Muscle of leg (tissue), 16 donors: ENCODE measurements at places on chromosomes 1 and 21. TPM values are rescaled to one million over a fixed set of nuclear protein-coding genes. Genes with fewer than 3 reads are reported as not detected.

GRCh38 chr1:146010126-146010738 is 11.3 kb downstream of the HJV start:
- DNase-seq, result no peak

DNA sequence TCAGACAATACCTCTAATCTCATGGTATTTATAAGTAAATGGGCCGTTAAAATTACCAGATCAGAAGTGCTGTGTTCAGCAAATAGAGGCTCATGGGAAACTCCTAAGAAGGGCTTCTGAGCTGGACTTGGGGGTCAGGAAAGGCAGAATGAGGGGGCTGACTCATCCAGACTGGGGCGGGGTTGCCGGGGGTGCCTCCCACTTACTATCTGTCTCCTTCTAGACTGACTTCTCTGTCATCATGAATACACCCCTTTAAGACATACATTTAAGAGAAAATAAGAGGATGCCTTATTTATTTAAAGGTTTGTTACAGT is 96.0 kb upstream of the ERRFI1 start:
- no peak for DNase-seq

GRCh38 chr1:11967028-11967547 is 13.2 kb upstream of the MFN2 start:
- DNase-seq, result peak; percentile 51

GRCh38 chr1:65541161-65541560 is 120.7 kb downstream of the LEPR start:
- no peak for DNase-seq

- no peak for DNase-seq
These were observed 42.4 kb downstream of the PTPRC start for GRCh38 chr1:198681252-198681651.

DNA sequence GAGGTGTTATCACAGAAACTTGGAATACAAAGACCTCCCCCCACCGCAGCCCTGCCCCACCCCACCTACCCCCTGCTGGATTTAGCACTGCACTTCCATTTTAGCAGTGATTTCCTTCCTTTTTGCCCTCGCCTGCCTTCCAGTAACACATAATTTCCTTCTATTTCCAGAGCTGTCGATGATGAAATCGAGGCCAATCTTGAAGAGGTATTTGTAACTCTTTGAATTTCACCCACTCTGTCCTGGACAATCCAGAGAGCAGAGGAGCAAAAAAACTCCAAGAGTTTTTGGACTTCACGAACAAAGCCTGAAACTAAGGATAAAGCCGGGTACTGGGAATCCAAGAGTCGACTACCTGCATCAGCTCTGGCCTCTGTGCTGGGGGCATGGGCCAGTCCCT is 49.1 kb downstream of the CAPN2 start:
- no peak for DNase-seq

GRCh38 chr1:20413776-20414140 is 72.3 kb downstream of the CAMK2N1 start:
- DNase-seq, result no peak

DNA sequence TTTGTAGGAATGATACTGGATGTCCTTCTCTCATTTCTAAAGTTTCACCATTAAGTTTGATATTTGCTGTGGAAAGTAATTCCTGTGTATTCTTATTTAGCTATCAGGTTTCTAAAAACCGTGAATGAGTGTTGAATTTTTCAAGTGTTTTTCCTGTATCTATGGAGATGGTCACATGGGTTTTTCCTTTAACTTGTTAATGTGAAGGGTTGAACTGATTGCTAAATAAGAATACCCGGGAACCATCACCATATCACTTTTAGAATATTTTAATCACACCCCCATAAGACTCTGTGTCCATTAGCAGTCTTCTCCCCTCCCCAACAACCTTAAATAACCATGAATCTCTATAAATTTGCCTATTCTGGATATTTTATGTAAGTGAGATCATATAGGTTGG is 16.5 kb upstream of the ASAP3 start:
- no peak for DNase-seq

GRCh38 chr1:37606481-37607263 is 10.9 kb upstream of the GNL2 start:
- DNase-seq, result peak; percentile 3

GRCh38 chr21:42735944-42736343 is 82.5 kb downstream of the PDE9A start:
- DNase-seq, result no peak

DNA sequence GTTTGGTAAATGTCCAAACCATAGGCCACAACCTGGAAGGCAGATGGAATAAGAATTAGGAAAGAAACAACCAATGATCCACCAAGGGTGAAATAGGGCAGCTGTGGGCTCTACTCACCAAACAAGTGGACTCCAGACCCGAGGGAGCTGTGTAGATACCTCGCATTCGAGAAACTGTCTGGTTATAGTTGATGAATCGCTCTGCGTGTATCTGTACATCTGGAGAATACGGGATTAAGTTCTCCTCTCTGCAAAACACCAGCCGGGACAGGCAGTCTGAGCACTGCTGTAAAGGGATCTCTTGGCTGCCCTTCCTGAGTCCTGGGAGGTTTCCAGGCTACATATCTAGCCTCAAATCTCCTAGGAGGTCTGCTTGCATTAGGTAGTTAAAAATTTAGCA is 9.4 kb upstream of the UBR4 start:
- DNase-seq, result no peak

GRCh38 chr1:119715542-119715941 is 3.8 kb downstream of the PHGDH start:
- DNase-seq, result peak; percentile 36

- no peak for DNase-seq
These were observed 6.9 kb upstream of the IL22RA1 start for GRCh38 chr1:24149866-24150233.

DNA sequence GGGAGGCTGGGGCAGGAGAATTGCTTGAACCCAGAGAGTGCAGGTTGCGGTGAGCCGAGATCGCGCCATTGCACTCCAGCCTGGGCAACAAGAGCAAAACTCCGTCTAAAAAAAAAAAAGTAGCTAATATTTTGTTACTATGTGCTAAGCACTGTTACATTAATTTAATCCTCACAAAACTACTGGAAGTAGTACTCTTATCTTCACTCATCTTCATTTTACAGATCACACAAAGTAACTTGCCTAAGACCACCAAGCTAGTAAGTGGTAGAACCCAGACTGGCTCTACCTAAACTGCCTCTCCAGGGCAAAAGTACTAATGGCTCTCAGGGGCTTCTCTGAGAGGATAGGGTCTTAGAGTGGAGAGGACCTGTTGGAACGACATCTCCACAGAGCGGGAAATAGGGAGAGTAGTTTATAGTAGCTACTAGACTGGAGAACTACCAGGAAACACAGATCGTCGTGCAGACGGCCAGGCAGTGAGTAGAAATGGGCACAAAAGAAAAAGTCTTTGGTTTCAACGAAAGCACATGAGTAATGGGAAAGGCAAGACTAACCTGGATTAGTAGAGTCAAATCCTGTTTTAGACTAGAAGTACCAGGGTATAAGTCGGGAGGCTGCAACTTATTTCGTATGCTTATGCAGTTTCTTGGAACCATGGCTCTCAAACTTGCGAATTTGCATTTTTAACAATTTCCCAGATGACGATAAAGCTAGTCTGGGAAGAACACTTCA is 1.4 kb downstream of the CLCC1 start:
- no peak for DNase-seq

DNA sequence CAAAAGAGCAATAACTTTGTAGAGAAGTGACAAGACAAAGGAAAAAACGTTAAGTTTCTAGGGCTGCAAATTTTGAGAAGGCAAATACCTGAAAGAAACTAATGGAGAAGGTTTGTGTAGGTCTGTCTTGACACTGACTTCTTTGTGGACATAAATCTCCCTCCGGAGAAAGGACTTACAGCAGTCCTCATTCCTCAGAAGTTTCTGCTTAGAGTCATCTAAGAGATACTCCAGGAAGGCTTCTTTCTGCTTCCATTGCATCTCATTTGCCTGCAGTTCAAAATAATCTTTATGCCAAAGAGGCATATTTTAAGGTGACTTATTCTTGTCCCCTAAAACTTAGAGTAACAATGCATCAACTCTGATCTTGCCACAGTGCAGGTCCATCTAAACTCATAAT is 4.4 kb upstream of the C4BPB start:
- no peak for DNase-seq

- no peak for DNase-seq
These were observed 5.5 kb downstream of the LAPTM5 start for GRCh38 chr1:30751830-30752650.

DNA sequence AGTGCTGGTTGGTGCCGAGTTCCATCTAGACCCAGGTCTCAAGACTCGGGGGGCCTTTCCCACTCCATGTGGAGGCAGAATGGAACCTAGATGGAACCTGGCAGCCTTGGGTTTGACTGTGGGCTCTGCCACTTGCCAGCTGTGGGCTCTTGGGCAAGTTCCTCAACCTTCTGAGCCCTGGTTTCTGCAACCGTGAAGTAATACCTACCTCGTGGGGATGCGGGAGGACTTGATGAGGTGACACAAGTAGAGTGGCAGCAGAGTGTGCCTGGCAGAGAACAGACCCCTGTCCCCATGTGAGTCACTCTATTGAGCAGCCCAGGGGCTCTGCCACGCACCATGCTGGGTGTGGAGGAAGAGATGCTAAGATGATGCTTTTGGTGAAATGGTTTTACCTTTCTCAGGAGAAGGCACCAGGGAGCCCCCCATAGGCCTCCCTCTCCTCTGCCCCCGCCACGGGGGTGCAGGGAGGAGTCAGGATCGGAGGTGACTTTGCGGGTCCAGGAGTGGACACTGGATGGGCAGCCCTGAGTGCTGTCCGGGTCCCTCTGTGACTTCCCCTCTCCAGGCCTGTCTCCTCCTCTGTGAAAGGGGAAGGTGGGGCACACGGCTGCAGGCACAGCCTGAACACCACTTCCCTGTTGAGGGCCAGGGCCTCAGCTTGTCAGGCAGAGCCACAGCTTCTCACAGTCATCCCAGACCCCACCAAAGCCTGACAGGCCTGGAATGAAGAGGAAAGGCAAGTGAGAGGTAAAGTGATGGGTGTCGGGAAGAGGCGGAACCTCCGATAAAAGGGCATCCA is 36.7 kb upstream of the EDN2 start:
- no peak for DNase-seq

GRCh38 chr1:68347415-68347814 is 102.3 kb downstream of the RPE65 start:
- DNase-seq, result peak; percentile 77

DNA sequence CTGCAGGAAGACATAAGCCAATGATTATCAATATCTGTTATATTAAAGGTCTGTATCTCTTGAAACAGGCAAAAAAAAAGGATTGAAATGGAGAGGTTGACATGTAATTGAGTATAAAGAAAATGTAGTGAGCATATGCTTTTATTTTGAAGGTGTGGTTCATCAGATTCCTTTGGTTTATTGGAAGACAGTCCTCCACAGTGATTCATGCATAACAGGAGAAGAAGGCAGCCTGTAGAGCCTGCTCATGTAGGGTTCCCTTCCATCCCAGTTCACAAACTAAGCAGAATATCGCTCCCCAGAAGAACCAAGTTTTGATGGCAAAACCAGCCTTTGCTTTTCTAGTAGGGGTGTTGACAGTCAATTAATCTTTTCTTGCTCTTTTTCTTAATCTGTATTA is 1016.8 kb upstream of the ADGRL4 start:
- DNase-seq, result no peak

DNA sequence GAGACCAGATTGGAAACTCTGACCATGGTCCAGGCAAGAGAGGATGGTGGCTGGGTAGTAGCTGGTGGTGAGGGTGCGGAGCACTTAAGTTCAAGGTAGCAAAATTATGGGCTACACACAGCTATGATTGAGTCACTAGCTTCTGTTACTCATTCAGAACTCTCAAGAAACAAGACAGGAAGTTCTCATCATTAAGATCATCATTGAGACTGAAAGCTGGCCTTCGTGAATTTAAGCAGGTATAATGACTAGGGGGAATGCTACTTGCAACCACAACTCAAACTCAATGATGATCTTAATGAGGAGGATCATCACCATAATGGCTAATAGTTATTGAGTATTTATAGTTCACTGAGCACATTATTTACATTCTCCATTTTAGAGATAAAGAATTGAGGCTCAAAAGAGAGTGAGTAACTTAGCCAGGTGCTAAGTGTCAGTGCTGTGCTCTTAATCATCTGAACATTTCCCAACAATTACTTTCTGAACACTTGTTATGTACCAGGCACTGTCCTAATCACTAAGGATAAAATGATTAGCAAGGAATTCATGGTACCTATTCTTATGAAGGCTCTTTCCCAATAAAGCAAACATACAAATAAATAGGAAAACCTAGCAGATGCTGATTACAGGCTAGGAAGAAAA is 286.3 kb upstream of the C1orf105 start:
- DNase-seq, result no peak

GRCh38 chr1:47631411-47631995 is 193.7 kb downstream of the FOXD2 start:
- DNase-seq, result no peak

DNA sequence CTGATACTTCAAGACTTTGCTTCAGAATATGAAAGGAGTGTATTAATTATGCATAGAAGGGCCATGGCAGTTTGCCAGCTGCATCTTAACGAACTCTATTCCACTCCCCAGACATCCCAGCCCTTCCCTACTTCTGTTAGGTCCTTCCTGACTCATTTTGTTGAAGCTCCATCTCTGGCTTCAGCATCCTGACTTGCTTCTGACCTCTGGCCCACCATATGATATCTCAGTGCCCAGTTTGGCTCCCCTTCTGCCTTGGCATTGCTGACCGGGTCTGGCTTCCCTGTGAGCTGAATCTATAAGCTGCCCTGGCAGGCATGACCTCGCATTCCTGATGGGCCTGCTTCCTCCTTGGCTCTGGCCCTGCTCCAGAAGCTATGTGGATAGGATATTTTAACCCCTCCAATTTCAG is 27.6 kb upstream of the ARHGAP29 start:
- peak; percentile 53 for DNase-seq

DNA sequence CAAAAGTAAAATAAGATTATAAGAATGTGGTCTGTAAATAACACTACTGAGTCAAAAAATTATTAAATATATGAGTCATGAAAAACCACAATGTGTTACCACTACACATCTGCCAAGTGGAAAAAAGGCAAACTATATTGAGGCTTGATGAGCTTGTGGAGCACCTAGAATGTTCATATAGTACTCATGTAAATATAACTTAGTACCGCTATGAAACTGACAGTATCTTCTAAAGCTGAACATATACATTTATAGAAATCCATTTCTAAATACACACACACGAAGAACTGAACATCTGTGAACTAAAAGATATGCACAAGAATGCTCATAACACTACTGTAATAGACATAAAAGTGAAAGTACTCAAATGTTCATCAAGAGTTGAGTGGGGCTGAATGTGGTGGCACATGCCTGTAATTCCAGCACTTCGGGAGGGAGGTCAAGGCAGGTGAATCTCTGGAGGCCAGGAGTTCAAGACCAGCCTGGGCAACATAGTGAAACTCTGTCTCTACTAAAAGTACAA is 18.5 kb upstream of the GBP3 start:
- DNase-seq, result no peak

CADM3 gene
- total RNA-seq, result 0.44 TPM

BRWD1 gene
- total RNA-seq, result 49.0 TPM

CFAP141 gene
- total RNA-seq, result not detected

CCDC181 gene
- 0.66 TPM for total RNA-seq

ACTA1 gene
- 2,334 TPM for total RNA-seq

SMIM1 gene
- total RNA-seq, result 7.1 TPM

CNR2 gene
- total RNA-seq, result under 0.01 TPM

NBPF15 gene
- 29.9 TPM for total RNA-seq

SELP gene
- 1.2 TPM for total RNA-seq

VWA5B1 gene
- total RNA-seq, result 0.04 TPM

RYR2 gene
- total RNA-seq, result 2.3 TPM

KCNA3 gene
- total RNA-seq, result 0.27 TPM

KPRP gene
- total RNA-seq, result not detected

OR2W3 gene
- 0.27 TPM for total RNA-seq
